Activated CD4-positive, alpha-beta T cell treated with anti-CD3 and anti-CD28 coated beads for 1 hour (primary cell): ENCODE measurements at places on chromosomes 6 and 20.

GRCh38 chr6:47785182-47785581 lies 3.4 kb downstream of the OPN5 start:
- no peak for DNase-seq

- no peak for DNase-seq
These were observed 29.7 kb upstream of the HLA-DRB5 start for GRCh38 chr6:32559747-32560146.

GRCh38 chr6:10425975-10426780 lies 11.3 kb upstream of the TFAP2A start:
- no peak for DNase-seq

- no peak for DNase-seq
These were observed 69.6 kb upstream of the ADGRF1 start for GRCh38 chr6:47111685-47112084.

- no peak for DNase-seq
These were observed 25.8 kb upstream of the PLCG1 start for GRCh38 chr20:41111578-41111951.

DNA sequence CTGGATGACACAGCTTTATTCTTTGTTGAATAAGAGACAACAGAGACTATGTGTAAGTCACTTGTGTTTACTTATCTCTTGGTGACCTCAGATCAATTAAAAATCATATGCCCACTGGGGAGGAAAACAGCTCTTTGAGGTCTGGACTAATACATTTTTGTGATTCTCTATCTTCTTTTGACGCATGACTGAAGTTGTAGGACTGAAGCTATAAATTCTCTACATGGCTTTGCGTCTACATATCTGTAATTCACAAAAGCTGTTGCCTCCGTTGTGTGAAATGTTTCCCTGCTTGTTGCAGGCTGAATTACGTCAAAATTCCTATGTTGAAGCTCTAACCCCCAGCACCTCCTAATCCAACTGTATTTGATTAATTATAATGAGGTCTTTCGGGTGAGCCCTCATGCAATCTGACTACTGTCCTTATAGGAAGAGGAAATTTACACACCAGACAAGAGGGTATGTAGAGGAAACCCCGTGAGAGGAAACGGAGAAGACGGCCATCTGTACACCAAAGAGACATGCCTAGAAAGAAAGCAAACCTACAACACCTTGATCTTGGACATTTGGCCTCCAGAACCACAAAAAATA lies 481.6 kb downstream of the PRKN start:
- DNase-seq = no peak

DNA sequence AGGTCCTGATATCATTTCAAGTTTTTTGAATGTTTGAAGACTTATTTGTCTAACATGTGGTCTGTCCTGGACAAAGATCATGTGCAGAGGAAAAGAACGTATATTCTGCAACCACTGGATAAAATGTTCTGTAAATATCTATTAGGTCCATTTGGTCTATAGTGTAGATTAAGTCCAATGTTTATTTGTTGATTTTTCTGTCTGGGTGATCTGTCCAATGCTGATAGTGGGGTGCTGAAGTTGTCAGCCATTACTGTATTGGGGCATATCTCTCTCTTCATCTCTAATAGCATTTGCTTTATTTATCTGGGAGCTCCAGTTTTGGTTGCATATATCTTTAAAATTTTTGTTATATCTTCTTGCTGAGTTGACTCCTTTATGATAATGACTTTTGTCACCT lies 258.4 kb upstream of the CITED2 start:
- DNase-seq = no peak

DNA sequence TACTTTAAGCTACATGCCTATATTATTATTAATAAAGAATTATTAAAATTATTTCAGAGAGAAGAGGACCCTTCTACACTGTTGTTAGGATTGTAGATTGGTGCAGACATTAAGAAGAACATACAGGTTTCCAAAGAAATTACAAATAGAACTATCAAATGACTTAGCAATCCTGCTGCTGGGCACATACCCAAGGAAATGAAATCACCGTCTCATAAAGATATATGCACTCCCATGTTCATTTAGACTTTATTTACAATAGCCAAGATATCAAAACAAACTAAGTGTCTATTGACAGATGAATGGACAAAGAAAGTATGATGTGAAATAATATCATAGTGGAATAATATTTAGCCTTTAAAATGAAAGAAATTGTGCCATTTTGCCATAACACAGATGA lies 687.7 kb upstream of the POU3F2 start:
- no peak for DNase-seq

- DNase-seq = no peak
These were observed 392.8 kb downstream of the ADGRB3 start for GRCh38 chr6:69027861-69028260.

DNA sequence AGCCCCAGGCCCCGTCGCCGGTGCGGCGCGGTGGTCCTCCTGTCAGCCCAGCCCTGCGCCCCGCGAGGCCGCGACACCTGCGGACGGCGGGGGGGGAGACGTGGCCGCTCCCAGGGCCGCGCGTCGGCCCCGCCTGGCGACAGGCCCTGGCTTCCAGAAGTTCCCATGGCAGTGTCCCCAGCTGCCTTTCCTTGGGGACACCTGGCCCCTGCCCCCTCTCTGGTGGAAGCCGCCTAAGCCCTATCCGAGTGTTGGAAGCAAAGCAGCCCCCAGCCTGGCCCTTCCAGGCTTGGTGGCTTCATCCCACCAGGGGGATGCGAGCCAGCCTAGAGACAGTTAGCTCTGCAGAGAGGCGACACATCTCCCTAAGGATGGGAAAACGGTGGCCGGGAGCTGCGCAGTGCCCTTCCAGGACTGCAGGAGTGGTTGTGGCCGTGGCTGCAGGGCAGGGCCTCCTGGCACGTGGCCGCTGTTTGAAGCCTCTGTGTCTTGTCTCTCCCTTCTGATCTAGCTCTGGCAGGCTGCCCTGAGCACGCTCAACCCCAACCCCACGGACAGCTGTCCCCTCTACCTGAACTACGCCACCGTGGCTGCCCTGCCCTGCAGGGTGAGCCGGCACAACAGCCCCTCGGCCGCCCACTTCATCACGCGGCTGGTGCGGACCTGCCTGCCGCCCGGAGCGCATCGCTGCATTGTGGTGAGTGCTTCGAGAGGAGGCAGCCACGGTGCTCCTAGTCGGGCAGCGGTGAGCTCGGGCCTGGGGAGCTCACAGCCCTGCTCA lies 816 bp downstream of the NPEPL1 start:
- DNase-seq = no peak
